Stimulated activated CD4-positive, alpha-beta T cell treated with anti-CD3 and anti-CD28 coated beads, Interleukin-4, amount 100 ng/mL, for 48 hours (primary cell): ENCODE measurements at places on chromosomes 5 and 9.
A peak's percentile ranks its signal among the peaks of the same experiment; 100 is the strongest.

DNA sequence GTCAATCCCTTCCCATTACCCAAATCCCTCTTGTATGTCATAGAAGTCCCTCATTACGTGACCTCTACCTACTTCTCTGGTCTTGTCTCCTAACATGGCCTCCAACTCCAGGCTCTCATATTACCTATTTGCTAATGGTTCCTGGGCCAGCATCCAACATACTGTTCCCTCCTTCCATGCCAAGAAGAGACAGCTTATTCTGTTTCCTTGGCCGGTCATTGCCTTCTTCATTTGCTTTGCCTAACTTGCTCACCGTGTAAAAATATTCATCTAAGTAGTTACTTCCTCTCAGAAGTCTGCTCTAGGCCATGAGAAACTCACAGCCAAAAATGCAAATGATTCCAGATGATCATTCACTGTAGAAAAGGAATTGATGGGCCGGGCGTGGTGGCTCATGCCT lies 8.9 kb upstream of the IL6ST start:
- DNase-seq = no peak

DNA sequence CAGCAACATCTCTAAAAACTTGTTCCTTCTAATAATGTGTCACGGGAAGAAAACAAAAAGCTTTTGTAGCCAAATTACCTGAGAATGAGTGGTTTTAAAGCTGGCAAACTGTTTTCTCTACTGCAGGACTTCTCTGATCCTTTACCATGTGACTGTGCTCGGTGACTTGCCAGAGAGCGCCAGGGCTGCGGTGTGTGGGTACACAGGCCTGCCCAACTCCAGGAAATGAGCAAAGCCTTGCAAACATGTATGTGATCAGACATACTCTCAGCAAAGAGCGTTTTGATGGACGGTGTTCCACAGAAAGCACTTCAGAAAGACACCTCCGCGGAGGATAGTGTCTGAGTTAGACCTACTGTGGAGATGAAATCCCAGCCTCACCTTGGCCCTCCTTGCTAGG lies 157.3 kb downstream of the SPOCK1 start:
- no peak for DNase-seq

GRCh38 chr5:139669662-139670368 lies 21.7 kb downstream of the CXXC5 start:
- no peak for DNase-seq

GRCh38 chr5:174843263-174844250 lies 119.2 kb downstream of the MSX2 start:
- no peak for DNase-seq

- DNase-seq = no peak
Measured at GRCh38 chr9:105511446-105511845, 46.5 kb upstream of the FKTN start.

GRCh38 chr5:133353741-133354140 lies 258.6 kb downstream of the FSTL4 start:
- DNase-seq = no peak

- no peak for DNase-seq
Measured at GRCh38 chr5:172919525-172920446, 39.4 kb upstream of the RPL26L1 start.

GRCh38 chr5:131679911-131680310 lies 44.9 kb upstream of the RAPGEF6 start:
- no peak for DNase-seq

GRCh38 chr5:32131604-32132003 lies 42.5 kb downstream of the GOLPH3 start:
- DNase-seq = no peak

DNA sequence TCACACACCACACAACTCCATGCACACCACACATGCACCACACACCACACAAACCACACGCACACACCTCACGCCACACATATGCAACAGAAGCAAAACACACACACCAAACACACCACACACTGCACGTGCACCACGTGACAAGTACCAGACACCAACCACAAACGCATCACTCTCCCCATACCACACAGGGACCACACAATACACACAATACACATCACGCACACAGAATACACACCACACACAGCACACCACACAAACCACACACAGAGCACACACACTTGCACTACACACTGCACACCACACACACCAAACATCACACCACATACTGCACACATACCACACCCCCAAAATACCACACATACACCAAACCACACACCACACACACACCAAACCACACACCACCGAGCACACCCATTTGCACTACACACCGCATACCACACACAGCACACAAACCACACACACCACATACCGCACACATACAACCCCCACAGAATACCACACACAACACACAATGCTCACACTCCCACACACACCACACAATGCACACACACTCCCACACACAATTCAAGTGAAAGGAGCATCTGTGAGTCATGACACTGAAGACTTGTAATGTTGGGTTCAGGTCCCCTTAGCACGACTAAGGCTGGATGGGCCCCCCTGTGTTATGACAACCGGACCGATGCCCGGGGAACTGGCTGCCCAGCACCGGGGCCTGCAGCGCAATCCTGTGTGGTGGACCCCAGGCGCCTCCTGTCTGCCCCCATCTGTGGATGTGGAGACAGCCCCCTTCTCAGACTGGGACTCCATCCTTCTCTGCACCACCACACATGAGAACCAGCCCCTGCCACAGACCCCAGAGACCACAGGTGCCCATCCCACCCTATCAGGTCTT lies 6.0 kb upstream of the ZDHHC11 start:
- DNase-seq = no peak

- no peak for DNase-seq
Measured at GRCh38 chr9:89022001-89022759, 30.9 kb downstream of the S1PR3 start.

DNA sequence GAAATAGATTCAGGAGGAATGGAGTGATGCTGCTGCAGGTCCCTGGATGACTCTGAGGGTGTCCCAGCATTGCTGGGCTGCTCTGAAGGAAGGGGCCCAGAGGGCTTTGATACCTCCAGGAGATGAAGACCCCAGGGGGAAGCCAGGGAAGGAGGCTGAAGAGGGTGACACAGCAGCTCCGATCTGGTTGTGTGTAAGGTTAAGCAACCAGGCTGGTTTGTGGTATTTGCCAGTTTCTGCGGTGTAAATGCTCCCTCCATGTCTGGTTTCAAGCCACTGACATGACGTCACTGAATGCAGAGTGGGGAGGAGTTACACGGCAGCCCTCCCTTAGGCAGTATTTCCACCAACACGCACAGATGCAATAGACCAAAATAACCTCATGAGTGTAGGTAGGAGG lies 40.0 kb upstream of the ORM1 start:
- peak; percentile 19 for DNase-seq
